DMS 273 treated with DMSO at 0.1 percent for 48 hours (cell line): ENCODE measurements at places on chromosomes 5 and 9.
A peak's percentile ranks its signal among the peaks of the same experiment; 100 is the strongest.

- no peak for DNase-seq
Observed at GRCh38 chr5:39543335-39543734, 118.6 kb upstream of the DAB2 start.

DNA sequence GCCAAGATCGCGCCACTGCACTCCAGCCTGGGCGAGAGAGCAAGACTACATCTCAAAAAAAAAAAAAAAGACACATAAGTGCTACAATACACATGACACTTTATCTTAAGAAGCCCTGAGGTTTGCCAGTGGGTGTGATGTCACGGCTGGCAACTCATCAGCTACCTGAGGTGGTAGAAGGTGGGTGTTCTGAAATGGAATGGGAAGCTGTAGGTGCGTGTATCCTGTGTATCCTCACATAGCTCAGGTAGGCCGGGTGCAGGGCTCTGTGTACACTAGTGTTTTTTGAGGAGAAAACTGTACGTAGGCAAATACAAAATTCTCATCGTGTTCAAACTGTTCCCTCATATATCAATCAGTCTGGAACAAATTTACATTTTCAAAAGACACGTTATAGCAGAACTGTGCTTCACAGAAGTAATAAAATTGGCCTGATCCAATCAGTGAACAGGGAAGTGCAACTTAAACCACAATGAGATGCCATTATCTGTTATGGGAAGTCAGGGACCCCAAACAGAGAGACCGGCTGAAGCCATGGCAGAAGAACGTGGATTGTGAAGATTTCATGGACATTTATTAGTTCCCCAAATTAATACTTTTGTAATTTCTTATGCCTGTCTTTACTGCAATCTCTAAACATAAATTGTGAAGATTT, 10.4 kb downstream of the BICD2 start:
- no peak for DNase-seq

GRCh38 chr5:27908341-27908740, 870.0 kb upstream of the CDH9 start:
- no peak for DNase-seq

GRCh38 chr5:146103594-146103993, 1.8 kb downstream of the PLAC8L1 start:
- DNase-seq: no peak

GRCh38 chr5:91359962-91360609, 23.0 kb downstream of the ARRDC3 start:
- no peak for DNase-seq

DNA sequence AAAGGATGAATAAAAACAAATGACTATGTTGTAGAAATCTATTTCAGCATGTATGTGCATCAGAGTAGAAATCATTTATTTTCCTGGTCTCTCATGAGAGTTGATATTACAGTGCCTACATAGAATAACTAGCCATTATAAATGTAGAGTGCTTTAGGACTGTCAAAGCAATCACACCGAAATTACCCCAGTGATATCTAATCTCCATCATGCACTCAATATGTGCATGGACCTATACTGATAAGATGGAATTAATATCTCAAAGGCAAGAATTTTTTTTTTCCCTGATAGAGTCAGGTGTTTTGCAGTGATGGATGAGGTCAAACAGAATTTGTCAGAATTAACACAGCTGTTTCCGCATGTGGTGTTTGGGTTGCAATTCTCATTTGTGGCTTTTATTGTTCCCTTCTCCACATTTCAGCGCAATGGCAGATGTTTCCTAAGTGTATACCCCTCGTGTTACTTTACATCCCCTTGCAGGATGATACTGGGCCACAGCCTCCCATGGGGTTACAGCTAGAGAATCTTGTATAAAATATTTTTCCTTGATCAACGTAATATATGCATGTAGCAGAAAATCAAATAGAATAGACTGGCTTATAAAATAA, 298.8 kb downstream of the RASEF start:
- no peak for DNase-seq

DNA sequence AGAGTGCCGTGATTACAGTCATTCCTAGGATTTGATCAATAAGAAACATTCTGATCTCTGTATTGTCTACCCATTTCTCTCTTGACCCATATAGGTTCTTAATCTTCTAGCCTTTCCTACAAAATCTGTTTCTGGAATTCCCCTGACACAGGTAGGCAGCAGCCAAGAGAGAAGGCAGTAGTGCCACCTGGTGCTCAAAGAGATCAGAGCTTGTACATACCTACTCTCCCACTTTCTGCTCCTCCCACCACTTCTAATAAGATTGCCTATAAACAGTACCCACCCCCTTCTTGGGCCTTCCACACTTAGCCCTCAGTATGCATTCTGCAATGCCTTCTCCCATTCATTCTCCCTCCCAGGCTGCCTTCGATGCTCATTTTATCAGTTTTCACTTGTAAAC, 117.4 kb upstream of the RORB start:
- DNase-seq: no peak

DNA sequence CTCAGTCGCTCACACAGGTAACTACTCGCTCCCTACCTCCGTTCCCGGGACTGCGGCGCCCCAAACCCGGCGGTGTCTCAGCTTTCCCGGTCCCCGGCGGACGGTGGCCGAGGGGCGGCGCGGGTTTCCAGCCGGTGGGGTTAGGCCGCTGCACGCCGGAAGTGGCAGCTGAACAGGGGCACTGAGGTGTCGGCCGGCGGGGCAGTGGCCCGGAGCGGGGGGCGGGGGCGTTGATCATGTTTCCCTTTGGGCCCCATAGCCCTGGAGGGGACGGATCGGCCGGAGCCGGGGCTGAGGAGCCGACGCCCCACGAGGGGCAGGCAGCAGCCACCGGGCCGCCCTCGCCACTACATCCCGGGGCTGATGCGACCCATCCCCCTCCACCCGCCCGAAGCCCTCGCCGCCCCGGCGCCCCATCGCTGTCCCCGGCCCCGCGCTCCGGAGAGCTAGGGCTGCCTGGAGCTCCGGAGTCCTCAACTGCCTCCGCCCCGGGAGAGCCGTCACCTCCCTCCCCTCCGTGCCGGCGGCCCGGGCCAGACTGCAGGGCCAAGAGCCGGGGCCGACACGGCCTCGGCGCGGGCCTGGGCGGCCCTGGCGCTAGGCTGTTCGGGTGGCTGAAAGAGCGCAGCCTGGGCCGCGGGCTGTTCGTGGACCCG, at the start of gene DCAF10:
DCAF10 (plus strand) TSS at position 167 of the 656 bp plus-strand sequence; CDS start at position 237, 70 bp downstream.
- peak; percentile 56 for DNase-seq

- no peak for DNase-seq
Observed at GRCh38 chr9:136777359-136777758, 13.0 kb upstream of the LCN15 start.

DNA sequence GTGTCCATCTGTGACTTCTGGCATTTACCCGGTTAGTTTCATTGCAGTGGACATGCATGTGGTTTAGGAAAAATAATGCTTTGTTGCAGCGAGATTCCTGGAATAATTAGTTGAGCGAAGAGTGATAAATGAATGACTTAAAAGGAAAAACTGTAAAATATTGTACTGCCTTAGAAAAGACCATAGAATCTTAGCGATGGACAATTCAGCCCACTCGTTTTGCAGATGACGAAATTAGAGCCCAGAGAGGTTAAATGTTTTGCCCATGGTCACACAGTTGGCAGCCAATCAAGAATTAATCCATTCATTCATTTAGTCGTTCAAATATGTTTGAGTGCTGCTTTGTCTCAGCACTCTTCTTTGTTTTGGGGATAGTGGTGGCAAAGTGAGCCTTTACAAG, 107.9 kb downstream of the ARHGAP26 start:
- no peak for DNase-seq

DNA sequence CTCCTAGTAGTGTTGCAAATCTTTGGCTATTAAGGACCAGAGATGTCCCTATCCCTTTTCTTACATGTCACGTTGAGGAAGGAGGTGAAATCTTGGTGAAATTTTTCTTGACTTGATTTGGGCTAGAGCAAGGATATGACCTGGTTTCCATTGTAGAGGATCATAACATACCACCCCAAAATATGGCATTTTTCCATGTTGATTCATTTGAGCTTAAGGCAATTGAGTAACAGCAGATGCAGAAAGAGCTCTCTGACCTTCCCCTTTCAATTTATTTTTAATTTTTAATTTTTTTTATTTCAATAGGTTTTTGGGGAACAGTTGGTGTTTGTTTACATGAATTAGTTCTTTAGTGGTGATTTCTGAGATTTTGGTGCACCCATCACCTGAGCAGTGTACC, 61.2 kb upstream of the MAP1B start:
- DNase-seq: no peak

DNA sequence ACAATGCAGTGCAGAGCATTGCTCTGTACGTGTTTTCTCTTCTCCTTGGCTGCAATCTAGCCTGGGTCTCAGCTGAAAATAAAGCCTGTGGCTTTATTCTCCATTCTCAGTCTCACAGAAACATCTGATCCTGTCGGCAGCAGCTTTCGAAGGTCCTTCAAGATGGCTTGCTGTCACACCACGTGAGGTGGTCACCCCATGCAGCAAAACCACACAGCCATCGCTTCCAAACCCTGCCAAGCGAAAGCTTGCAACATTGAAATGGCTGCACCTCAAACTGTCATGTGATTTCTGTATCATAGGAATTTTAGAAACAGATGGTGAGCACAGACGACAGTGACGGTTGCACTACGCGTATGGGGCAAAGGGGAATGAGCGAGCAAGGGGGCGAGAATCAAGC, 98.5 kb upstream of the SMARCA2 start:
- DNase-seq: no peak

DNA sequence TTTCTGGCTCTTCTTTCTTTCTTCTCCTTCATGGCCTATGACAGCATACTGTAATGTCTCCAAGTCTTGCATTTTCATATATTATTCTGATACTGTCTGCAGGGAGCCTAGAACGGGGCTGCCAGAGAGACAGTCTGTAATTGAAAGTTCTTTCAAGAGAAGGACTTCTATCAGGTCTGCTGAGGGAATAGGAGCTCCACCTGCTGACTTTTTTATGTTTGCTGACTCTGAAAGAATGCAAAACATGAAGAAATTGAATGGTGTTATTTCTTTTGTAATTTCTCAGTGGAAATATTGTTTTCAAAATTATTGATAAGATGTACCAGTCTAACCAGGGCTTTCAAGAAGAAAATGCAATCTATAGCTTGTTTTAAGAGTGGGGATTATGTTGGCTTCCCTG, 121.9 kb upstream of the RFX3 start:
- no peak for DNase-seq

DNA sequence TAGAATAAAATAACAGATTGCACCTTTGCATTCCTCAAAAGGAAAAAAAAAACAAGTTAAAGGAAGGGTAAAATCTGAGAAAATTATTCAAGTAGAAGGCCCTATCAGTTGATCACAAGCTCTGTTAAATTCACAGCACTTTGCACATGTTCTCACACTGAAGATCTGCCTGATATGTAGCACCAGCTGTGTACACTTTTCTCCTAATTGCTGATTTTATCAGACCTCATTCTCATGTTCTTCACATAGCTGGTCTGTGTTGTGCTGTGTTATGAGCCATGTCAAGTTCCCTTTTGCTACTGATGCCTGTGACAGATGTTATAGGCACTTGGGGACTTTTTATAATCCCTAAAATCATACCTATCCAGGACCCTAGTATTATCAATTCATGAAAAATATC, 390.4 kb upstream of the PRR16 start:
- DNase-seq: no peak

DNA sequence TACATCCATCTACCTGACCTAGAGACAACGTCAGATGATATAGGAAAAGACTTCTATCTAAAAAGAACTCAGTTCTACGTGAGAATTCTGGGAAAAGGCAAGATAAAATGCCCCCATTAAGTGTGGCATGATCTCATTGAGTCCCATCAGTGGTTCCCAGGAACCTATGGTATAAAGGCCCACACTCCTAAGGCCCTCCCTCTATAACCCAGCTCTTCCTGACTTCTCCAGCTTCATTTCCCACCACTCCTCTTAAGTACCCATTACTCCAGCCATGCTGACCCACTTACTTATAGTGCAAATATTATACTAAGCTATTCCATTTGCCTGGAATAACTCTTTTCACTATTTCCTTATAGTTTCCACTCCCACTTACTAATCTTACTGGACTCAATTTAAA, 95.4 kb upstream of the NR5A1 start:
- no peak for DNase-seq

DNA sequence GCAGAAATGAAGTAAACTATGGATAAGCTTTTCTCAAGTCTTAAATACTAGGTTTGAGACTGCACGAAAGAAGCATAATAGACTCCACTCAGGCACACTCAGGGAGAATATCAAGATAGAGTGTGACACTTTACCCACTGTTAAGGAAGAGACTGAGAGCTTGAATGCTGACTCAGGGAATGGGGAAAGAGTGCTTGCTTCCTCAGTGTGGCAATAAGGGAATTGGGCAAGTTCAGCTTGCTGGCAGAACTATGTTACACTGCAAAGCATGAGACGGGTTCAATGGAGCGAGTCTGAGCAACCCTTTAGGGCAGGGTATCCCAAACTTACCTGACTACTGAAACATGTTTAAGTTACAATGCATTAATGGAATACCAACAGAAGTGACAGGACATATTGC, 237.7 kb upstream of the MEF2C start:
- DNase-seq: no peak

GRCh38 chr5:120717381-120717780, 253.3 kb downstream of the PRR16 start:
- no peak for DNase-seq

GRCh38 chr5:39660020-39660419, 235.2 kb upstream of the DAB2 start:
- no peak for DNase-seq

- DNase-seq: no peak
Observed at GRCh38 chr9:80968611-80969010, 720.7 kb downstream of the TLE1 start.

GRCh38 chr5:146548781-146549449, 32.9 kb upstream of the GPR151 start:
- no peak for DNase-seq

DNA sequence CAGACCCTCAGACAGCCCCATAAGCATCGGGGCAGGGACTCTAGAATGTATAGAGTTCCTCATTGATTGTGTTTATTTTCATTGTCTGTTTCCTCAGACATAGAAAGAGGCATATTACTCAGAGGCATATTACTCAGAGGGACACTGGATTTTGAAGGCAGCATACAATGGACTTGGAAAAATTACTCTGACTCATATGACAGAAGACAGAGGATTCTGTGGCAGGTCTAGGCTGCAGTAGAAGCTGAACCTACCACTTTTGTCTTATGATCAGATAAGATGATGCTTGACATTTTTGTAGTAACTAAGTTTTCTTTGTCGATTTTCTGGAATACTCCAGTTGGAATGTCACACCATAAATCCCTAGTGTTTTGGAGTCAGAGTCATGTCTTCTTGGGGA, 105.2 kb downstream of the ST8SIA4 start:
- no peak for DNase-seq

DNA sequence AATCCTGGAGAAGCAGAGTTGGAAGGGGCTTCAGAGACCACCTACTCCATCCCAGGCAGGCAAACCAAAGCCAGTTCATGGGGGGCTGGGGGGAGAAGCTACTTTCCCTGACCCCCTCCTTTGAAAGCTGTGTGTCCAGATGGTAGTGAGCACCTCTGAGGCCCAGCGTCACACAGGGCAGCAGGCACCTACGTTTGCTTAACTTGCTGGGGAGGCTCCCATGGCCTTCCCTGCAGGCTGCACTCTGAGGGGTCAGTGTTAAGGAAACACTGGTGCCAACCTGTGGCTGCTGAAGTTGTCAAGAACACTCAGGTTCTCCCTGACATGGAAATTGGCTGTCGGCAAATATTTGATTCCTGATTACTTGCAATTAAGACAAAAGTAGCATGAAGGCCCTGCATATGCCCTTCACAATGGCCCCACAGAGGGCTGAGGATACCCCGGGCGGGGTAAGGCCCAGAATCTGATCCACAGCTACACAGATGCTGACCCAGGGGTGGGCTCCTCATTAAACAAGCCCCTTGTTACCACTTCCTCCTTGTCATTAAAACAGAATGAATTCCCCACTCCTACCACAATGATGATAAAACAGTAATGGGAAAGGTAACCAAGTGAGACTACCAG, 208.5 kb downstream of the FSTL4 start:
- no peak for DNase-seq
